ENCODE measurements at places on chromosomes 11 and 22.

- DNase-seq = no peak
Observed at GRCh38 chr11:17751558-17751957, 17.0 kb downstream of the KCNC1 start.

DNA sequence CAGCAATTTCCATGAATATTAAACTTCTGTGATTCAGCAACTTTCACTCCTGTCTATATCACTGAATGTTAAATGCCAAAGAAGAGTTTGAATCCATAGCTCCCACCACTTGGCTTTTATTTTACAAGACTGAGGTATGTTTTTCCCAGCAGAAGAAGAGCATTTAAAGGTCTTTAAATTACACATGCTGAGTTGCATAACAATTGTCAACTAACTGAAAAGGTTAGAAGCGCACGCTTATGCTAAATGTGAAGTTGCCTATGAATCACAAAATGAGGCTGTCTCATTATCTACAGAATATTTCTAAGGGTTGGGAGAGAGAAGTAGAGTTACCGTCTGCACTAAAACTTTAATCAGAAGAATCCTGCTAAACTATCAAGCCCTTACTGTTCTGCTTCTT is 1086.3 kb downstream of the FAM181B start:
- no peak for DNase-seq

DNA sequence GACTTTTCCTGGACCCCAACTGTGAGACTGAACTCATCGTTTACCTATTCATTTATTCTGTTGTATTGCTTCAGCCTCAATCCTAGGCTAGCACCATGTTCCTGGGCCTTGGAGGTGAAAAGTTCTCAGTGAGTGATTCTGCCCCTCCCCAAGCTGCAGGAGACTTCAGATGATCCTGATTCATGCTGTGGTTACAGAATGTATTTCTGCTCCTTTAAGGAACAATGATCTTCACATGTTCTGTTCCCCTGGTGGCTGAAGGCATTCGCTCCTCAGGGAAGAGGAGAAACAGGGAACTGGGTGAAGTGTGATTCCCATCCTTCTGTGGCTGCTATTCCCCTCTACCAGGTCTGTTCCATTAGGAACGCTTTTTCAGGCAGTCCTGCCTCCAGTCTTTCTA is 2.4 kb downstream of the OR52E1 start:
- no peak for DNase-seq

DNA sequence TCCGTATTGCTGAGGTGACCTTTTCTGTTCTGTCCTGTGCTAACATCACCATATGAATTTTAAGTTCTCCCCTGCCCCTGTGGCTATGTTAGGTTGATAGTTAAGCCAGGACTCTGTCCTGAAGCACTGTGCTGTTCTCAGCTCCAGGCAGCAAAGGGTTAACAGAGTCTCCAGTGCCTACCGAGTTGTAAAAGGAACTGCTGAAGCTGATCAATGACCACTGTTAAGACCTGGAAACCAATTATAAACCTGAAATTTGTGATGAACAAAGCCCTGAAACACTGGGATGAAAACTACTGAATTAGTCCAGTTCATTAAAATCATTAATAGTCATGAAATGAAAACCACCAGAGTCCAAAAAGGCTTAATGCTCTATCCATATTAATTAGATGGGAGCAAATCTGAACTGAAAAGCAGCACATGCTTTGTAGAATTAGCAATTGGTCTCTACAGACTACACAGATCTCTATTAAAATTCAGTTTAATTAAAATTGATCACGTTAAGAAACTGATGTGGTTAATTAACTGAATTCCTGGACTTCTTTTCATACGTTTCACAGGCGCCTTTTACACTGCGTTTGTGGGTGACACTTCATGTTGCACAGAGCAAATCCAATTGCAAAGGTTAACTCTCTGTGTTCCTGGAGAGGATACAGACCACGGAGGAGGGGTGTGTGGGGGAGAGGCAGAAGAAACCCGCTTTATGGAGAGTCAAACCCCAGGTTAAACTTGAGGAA is 188.5 kb upstream of the MPPED2 start:
- DNase-seq = no peak

- DNase-seq = no peak
Observed at GRCh38 chr11:70509476-70509875, 111.1 kb downstream of the CTTN start.

- DNase-seq = no peak
Observed at GRCh38 chr11:96875712-96876111, 485.9 kb downstream of the JRKL start.

Measured in non-pigmented ciliary epithelial cell (primary cell).